ENCODE measurements at places on chromosomes 7 and 10. TPM values are rescaled to one million over a fixed set of nuclear protein-coding genes. Genes with fewer than 3 reads are reported as not detected.

DNA sequence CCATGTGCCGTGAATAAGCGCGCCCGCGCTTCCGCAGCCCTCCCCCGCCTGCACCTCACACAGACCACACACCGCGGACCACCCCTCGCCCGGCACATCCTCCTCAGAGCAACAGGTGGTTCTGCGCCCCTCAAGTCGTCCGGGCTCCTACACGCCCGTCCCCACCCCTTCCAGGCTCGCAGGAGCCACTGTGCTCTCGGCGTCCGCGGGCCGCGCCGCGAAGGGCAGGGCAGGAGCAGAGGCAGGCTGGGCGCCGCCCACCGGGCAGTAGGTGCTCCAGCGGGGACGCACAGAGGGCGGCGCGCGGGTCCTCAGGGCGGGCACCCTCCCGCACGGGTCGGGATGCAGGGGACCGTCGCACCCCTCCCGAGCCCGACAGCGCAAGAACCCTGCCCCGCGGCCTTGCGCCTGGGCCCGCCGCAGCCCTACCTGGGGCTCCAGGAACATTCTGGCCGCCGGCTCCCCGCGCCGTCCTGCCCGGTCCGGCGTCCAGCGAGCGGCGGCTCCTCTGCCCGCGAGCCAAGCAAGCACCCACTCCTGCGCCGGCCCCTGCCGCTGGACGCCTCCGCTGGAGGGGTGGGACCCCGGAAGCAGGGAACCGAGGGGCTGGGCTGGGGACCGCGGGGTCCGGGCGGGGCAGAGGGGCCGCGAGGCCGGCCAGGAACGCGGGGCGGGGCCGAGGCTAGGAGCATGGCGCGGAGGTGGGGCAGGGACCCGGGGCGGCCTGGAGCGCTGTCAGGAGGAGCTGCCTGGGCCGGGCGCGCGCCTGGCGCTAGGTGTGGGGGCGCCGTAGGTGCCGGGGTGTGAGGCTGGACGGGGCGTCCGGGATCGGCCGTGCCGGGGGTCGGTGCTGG is 37.4 kb downstream of the RASGEF1A start:
- DNase-seq, result peak; percentile 47

- DNase-seq, result no peak
Observed at GRCh38 chr7:93973134-93973533, 31.0 kb downstream of the BET1 start.

- DNase-seq, result peak; percentile 3
Observed at GRCh38 chr7:69708857-69709256, 110.6 kb downstream of the AUTS2 start.

DNA sequence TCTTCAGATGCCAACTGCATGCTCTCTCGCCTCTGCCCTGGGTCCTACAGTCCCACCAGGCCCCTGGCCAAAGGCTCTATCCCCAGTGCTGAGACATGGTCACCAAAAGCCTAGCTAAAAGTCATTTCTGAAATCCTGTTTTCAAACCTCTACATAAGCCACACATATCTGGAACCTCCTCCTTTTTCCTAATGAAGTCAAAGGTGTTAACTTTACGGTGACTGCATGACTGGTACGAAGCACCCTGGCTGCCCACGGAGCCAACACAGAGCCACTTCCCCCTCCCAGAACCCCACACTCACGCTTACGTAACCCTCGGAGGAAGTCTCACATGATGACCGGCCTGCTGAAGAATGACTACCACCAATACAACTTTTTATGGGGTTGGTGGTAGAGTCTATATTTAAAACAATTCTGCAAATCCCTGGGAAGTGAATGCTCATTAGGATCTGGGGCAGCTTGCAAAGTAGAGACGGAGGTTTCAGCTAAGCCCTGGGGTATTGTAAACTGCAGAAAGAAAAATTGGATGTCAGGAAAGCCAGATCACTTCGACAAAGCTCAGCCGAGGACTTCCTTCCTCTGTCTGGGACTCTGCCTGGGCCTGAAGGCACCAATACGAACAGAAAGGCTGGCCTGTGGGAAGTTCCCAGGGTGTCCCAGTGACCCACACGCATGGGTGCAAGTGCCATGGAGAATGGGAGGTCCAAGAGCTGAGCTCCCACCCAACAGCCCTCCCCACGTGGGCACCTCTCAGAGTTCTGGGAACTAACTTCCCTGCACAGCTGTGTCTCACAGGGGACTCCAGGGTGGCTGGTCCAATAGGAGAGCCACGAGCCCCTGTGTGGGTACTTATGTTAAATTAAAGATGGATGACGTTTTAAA is 50.7 kb downstream of the PDGFA start:
- no peak for DNase-seq

DNA sequence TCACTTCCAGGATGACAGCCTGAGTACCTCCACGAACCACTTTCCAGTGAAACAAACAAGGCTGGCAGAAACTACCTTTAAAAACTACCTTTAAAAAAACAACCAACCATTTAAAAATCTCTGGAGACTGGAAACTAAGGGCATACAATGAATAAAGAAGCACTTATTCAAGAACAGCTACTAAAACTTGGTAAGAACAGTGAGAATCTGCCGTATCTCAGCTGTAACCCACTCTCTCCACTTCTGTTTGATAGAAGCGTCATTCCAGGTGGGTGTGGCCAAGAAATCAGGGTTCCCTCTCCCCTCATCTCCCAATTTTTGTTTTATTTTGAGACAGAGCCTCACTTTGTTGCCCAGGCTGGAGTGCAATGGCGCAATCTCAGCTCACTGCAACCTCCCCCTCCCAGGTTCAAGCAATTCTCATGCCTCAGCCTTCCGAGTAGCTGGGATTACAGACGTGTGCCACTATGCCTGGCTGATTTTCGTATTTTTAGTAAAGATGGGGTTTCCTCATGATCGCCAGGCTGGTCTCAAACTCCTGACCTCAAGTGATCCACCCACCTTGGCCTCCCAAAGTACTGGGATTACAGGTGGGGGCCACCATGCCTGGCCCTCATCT is 158.8 kb upstream of the CHST15 start:
- no peak for DNase-seq

DNA sequence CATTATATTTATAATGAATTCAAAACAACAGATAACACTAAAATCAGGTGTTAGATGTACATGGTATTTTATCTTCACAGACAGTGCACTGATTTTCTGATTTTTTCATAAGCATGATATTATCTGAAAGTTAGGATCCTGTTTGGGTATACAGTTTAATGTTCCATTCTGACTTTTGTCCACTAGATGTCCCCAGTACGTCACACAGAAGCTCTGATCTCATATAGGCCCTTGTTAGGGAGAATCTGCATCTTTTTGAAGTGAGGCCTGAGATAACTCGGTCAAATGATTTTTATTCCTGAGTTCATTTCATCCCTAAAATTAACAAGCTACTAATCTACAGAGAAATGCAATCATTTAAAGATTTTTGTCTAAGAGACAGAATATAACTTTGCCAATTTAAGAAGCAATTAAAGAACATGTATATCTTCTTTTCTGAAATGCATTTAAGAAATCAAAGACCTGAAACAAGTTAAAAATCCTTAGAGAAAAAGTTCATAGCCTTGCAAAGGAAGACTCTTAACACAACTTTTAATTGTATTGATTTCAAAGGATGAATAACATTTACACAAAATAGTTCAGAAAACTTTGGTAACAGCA is 72.0 kb upstream of the TES start:
- peak; percentile 56 for DNase-seq

DNA sequence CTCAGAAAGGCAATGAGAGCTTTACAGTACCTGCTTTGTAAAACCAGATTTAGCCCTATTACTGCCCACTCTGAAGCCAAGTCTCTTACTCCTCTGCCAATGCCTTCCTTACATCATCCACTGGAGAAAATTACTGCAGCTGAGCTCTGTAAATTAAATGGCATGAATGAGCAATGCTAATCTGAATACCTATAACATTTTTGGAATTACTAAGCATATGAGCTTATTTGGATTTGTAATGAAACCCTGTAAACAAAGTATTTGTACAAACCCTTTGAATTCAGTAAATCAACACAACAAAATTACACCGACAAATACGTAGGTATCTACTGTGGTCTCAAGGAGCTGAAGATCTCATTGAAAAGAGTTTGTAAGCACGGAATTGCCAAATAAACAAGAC is 12.1 kb upstream of the CCNY start:
- no peak for DNase-seq

- DNase-seq, result peak; percentile 7
Observed at GRCh38 chr10:121926671-121927317, 1.0 kb downstream of the ATE1 start.

ZNF746 gene
- polyA plus RNA-seq, result 18.9 TPM

GRCh38 chr10:110175406-110175805 is 32.0 kb upstream of the MXI1 start:
- no peak for DNase-seq

GRCh38 chr10:112948196-112948595 is 1.9 kb upstream of the TCF7L2 start:
- DNase-seq, result no peak

DNA sequence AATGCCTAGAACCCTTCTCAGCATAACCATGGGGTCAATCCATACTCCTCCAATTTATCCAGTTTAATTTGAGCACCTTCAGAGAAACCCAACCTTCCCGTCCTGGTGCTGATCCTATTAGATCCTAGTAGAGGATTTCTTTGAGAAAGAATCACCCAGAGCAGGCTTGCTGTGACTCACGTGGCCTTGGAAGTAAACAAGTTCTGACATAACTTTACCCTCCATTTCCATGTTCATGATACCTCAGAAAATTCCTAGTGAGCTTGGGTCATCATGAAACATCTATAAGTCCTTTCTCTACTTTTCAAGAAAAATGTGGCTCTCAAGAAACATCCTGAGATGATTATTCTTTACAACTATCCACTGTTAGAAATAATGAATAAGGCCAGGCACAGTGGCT is 71.7 kb downstream of the PRLHR start:
- no peak for DNase-seq

RPA3 gene
- polyA plus RNA-seq, result 114 TPM
